CD4-positive, alpha-beta T cell treated with Interleukin-1 beta for 1 hour (primary cell): ENCODE measurements at places on chromosomes 11 and 22.

DNA sequence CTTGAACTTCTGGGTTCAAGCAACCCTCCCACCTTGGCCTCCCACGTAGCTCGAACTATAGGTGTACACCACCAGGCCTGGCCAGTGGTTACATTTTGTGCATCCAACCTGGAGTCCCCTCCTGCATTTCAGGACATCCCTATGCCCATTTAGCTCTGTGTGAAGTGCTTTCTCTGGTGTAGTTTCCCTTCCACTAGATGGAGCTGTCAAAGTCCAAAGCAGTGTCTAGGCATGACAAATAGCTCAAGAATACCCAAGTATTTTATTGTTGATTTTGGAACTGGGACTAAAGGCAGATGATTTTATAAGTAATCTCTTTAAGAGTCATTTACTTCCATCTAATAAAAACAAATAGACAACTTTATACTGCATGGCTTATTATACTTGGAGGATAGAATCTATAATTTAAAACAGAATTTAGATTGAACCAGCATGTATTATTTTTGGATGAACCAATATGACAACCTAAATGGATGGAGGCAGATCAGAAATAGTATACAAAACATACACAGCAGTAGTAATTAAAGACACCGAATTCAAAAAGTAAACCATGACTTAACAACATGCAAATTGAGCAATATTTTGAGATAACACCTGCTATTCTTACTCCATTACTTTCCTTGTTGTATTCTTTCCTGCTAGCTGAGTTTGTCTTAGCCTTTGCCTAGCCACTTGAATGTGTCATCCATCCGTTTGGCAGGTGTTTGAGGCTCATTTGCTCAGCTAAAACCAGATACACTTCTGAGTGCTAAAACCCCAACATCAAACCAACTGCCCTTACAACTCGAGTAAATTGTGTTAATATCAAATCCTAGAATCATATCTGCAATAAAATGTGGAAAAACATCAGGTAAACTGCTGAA is 37.7 kb downstream of the EIF4ENIF1 start:
- DNase-seq: no peak

GRCh38 chr11:66749091-66749490 is 20.1 kb upstream of the SPTBN2 start:
- DNase-seq: no peak

DNA sequence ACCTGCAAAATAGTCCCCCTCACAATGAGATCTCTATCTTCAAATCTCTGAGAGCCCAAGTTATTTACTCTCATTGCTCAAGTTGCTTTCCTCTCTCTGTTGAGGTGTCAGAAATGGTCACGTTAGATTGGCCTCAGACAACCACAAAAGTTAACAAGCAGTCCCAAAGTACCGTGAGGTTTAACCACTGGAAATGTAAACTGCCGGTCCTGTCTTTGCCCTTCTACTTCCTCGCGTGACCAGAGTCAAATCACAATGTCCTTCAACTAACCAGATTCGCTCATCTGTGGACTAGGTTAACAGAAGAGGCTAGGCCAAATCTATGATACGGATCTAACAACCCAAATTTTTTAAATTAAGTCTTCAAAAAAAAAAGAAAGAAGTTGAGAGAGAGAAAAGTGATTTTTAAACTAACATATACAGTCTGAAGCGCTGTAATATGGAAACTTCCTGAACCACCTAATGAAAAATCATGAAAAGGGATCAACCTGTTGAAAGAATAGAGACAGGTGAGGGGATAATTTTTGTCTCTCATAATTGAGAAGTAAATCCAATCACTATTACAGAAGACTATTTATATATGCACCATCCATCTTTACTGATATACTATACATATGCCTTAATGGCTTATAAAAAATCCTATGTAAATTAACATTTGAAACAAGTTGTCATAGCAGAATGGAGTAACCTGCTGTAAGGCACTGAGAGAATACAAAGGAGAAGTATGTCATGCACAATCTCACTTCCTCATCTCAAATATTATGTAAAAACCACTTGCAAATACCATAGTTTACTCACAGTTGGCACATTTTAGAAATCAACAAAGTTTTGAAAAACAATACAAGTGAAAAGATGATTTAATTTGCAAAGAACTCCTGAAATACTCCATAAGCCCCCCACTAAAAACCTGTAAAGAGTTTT is 3.3 kb upstream of the JAML start:
- peak; percentile 24 for DNase-seq

GRCh38 chr22:19111140-19111539 is 11.1 kb downstream of the DGCR2 start:
- DNase-seq: no peak

- no peak for DNase-seq
These were observed 457.0 kb downstream of the NTM start for GRCh38 chr11:131827430-131827829.

GRCh38 chr22:36148411-36148810 is 12.1 kb downstream of the APOL3 start:
- DNase-seq: no peak

- no peak for DNase-seq
These were observed 21.3 kb downstream of the IFITM10 start for GRCh38 chr11:1728931-1729691.

GRCh38 chr11:47208628-47209027 is 6.1 kb upstream of the DDB2 start:
- DNase-seq: no peak

- DNase-seq: no peak
These were observed 11.3 kb downstream of the IZUMO1R start for GRCh38 chr11:94315664-94316063.

DNA sequence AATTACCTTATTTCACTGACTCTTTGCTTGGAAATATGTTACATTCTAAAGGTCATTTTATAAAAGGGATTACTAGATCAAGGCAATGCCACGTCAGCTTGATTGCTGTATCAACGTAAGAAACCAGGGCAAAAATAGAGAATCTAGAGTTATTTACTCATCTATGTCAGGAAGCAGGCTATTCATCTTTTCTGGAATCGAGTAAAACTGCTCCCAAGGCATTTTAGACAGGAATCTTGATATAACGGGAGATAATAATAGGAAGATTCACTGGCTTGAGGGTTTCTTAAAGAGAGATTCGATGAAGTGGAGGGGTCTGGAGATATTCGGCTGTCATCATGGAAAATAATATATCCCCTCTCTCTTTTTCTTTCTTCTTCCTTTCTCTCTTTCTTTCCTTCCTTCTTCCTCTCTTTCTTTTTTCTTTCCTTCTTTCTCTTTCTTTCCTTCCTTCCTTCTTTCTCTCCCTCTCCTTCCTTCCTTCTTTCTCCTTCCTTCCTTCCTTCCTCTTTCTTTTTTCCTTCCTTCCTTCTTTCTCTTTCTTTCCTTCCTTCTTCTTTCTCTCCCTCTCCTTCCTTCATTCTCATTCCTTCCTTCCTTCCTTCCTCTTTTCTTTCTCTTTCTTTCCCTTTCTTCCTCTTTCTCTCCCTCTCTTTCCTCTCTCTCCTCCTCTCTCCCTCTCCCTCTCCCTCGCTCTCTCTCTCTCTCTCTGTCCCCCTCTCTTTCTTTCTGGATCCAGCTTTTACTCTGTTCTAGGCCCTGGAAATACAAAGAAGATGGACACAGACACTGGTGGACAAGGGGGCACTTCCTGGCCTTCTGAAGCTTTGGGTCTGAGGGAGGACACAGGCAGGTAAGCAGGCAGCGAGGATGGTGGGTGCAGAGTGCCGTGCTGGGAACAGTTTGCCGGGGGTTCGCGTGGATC is 18.1 kb upstream of the RASD2 start:
- no peak for DNase-seq

DNA sequence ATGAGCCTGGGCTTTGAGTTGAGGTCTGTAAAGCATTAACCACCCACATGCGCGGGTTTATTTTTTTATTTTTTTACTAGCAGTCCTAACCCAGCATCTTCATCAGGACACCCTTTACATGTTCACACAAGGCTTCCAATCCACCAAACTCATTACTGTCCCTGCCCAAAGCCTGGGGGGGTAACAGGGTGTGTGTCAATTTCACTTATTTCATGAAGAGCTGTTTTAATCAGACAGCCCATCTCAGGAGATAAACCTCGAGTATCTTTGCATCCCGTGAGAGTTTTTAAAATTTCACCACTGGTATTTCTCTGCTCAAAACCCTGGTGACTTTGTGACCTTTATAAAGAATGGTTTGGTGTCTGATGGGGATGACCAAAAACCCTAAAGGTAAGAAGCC is 45.6 kb downstream of the ANO1 start:
- DNase-seq: no peak

GRCh38 chr11:86785576-86785975 is 14.8 kb upstream of the PRSS23 start:
- DNase-seq: no peak

- DNase-seq: no peak
These were observed 23.3 kb downstream of the ARHGEF17 start for GRCh38 chr11:73331138-73331916.

DNA sequence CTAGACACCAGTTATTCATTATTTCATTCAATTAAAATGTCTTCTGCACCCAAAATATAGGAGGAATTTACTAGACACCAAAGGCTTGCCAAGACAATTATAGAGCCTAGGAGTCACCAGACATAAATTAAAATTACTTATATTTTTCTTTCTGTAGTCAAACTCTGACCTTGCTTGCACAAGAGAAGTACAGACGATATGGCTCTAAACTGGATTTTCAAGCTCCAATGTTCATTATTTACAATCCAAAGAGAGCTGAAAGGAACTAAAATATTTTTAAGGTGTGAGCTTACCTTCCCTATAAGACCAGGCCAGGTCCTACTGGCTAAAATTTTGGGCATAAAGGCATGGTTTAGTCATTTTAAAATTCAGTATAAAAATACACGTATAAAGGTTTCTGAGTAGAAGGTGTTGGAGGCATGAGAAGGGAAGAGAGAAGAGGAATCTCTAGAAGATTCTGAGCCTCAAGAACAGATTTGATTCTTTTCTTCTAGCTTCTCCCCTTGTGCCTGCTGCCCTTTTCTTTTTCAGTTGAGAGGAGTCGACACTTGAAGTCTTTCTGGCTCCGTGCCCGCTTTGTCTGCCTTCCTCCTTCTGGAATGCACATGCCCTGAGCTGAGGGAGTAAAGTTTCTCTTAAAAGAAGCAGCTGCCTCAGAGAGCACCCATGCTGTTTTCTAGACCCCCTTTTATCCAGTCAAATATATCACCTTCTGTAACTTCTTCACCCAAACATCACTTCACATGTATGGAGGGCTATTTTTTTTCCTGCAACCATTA is 13.5 kb downstream of the C11orf97 start:
- no peak for DNase-seq

GRCh38 chr22:34475886-34476285 is 555.6 kb upstream of the LARGE1 start:
- no peak for DNase-seq

DNA sequence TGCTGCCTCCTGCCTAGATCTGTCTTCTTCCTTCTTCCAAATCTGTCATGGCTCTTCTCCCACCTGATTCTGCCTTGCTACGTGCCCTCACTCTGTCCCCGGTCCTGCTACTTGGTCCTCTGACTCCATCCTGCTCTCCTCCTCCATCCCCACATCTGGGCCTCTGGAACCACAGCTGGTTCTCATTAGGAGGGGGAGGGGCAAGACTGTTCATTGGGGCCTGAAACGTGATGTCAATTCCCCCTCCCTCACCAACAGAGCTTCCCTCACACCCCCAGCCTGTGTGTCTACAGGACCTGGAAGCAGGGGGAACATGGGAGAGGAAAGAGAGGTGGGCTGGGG is 9.1 kb downstream of the DCHS1 start:
- no peak for DNase-seq

DNA sequence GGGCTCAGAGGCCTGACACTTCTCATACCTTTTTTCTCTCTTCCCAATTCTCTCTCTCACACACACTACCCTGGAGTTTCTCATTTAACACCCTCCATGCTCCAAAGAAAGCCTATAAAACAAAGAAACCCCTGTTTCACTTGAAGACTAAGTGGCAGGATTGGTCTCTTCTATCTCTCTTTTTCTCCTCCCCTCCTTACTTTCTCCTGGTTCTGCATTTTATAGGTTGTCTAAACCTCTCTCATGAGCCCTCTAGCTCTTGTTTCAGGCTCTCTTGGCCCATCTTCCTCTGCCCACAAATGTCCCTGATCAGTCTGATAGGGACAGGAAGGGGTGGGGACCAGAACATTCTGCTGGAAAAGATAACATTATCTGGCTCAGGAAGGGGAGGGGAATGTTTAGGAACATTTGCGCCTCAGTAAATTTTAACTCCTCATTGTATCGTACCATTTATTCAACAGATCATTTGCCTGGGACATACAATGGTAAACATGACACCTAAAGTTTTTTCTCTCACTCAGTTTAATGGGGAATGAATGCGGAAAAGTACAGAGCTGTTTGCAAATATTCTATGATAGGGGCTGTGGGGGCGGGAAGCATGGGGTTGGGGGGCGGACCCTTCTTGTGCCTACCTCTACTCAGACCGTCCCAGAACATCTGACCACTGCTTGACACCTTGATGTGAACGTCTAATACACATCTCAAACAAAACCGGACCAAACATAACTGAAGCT is 10.8 kb downstream of the CRYBA4 start:
- DNase-seq: no peak

- no peak for DNase-seq
These were observed 13.6 kb upstream of the LGR4 start for GRCh38 chr11:27485930-27486773.

- no peak for DNase-seq
These were observed 34.6 kb upstream of the MMP13 start for GRCh38 chr11:102990145-102990544.

DNA sequence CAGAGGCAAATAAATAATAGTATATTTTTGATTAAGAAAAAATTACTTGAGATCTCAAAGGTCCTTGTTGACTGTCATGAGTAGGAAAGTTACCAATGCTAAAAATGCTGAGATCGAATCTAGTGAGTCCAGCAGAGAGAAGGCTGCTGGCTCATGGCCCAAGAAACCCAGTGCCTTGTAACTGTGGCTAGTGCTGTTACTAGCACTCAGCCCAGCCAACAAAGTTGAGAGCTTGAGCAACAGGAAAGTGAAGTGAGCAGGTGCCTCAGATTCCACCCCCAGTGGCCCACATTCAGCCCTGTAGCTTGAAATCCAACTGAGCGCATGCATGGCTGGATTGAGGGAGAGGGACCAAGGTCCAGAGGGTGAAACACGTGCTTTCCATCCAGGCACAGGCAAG is 398.2 kb downstream of the SHANK2 start:
- DNase-seq: no peak

GRCh38 chr22:20671409-20672081 is 102.4 kb upstream of the SERPIND1 start:
- no peak for DNase-seq
